ENCODE measurements at places on chromosomes 11 and 22. TPM values are rescaled to one million over a fixed set of nuclear protein-coding genes. Genes with fewer than 3 reads are reported as not detected.

The LRRC56 gene
- total RNA-seq = 3.4 TPM

The SNU13 gene
- total RNA-seq = 204 TPM

The CRYAB gene
- not detected for total RNA-seq

The NXPE4 gene
- not detected for total RNA-seq

The MPZL2 gene
- total RNA-seq = 0.55 TPM

The CXCR5 gene
- 0.11 TPM for total RNA-seq

The ANO9 gene
- 12.3 TPM for total RNA-seq

The MRGPRX4 gene
- not detected for total RNA-seq

The C1QTNF5 gene
- total RNA-seq = 0.33 TPM

DNA sequence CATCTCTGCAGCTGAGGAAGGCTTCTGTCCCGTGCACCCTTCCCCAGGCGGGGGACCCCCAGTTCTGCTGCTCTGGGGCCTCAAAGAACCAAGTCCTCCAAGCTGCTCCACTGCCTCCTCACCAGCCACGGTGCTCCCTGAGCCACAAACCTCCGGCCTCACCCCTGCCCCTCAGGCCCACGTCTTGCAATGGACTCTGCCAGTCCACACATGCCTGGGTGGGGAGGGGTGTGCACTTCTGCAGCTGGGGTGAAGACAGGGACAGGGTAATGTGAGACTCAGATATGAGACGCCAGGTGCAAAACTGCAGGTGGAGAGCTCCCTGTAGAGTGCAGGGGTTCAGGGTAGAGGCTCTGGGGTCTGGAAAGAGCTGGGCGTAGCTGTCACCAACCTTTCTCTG is 3.2 kb upstream of the PTDSS2 start:
- no peaks in the 10 kb centered on the region for H3K36me3 ChIP-seq
- no peaks in the 10 kb centered on the region for H3K4me1 ChIP-seq
- no peaks in the 10 kb centered on the region for H3K27me3 ChIP-seq

GRCh38 chr11:3201112-3201581 is 17.5 kb downstream of the MRGPRG start:
- no peaks in the 10 kb centered on the region for H3K4me1 ChIP-seq
- H3K4me3 ChIP-seq = no peak overlapping the region
- DNase-seq = no peak

DNA sequence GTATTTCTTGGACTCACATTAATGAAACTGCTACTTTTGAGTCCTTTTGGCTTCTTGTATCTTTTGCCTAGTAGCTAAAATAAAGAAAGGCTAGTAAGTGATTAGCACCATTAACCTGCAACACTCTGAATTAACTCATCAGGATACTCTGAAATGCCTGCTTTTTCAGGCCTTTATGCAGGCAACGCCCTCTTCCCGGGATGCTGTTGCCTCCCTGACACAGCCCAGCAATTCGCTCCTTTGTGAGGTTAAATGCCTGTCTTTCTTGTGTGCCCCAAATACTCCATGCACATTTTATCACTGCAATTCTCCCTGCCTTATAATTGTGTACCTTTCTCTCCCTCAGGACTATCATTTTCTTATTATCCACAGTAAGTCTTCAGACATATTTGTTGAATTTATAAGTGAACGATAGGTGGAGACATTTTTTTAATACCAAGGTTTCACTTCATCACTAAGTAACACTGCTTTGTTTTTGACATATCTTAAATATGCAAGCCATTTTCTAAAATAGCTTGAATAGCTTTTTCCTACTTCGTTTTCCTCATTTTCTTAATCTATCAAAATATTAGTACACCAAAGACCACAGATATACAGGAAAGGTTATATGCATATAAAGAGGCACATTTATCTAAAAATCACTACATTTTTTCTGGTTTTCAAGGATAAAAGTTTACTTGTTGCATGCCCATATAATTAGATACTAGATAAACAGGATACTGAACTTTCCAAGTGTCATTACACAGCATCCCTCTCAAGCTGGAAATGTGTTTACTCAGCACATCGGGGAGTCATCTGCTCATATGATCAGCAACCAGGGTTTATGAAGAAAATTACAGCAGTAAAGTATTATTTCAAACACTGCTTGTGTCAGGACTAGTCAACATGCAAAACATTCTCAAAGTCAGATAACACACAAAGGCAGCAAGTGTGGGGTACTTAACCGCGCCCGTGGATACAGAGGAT is 48.5 kb upstream of the DDI1 start:
- DNase-seq = peak; percentile 31
- no peaks in the 10 kb centered on the region for H3K4me1 ChIP-seq
- H3K4me3 ChIP-seq = no peak overlapping the region
- no peaks in the 10 kb centered on the region for H3K27me3 ChIP-seq
- 0 out of 2 replicates have a peak, but pooled peaks cover 10% of the 10 kb centered on the region for H3K36me3 ChIP-seq

DNA sequence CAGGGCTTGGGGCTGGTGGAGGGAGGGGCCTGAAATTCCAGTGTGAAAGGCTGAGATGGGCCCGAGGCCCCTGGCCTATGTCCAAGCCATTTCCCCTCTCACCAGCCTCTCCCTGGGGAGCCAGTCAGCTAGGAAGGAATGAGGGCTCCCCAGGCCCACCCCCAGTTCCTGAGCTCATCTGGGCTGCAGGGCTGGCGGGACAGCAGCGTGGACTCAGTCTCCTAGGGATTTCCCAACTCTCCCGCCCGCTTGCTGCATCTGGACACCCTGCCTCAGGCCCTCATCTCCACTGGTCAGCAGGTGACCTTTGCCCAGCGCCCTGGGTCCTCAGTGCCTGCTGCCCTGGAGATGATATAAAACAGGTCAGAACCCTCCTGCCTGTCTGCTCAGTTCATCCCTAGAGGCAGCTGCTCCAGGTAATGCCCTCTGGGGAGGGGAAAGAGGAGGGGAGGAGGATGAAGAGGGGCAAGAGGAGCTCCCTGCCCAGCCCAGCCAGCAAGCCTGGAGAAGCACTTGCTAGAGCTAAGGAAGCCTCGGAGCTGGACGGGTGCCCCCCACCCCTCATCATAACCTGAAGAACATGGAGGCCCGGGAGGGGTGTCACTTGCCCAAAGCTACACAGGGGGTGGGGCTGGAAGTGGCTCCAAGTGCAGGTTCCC is at the start of gene APOC3:
Gene APOC3 (plus strand): TSS at position 383 of the 659 bp plus-strand sequence. CDS start 676 bp downstream, outside the sequence.
- DNase-seq = no peak
- H3K27me3 ChIP-seq = no peaks in the 10 kb centered on the region
- H3K36me3 ChIP-seq = no peaks in the 10 kb centered on the region
- H3K27ac ChIP-seq = no peak within 1 kb of the TSS

DNA sequence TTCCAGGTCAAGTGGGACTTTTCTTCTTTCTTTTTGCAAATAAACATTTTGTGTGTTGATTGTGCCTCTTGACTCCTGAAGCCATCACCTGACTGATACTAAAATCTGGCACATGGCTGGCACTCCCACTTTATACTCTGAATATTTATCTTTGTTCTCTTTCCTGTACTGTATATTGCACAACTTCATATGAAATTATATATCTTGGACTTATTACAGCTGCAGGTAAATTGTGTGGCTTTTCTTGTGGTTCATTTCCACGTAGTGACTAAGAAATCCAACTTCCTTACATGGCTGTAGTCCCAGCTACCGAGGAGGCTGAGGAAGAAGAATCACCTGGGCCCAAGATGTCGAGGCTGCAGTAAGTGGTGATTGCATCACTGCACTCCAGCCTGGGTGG is 23.7 kb upstream of the OR5B12 start:
- H3K36me3 ChIP-seq = no peaks in the 10 kb centered on the region
- no peak overlapping the region for H3K27ac ChIP-seq
- no peak overlapping the region for H3K4me3 ChIP-seq
- no peaks in the 10 kb centered on the region for H3K4me1 ChIP-seq
- H3K27me3 ChIP-seq = no peaks in the 10 kb centered on the region

- no peaks in the 10 kb centered on the region for H3K27me3 ChIP-seq
- H3K4me1 ChIP-seq = no peaks in the 10 kb centered on the region
- no peak overlapping the region for H3K27ac ChIP-seq
- no peak for DNase-seq
- no peak overlapping the region for H3K4me3 ChIP-seq
Observed at GRCh38 chr11:110857892-110858546, 145.8 kb upstream of the ARHGAP20 start.

DNA sequence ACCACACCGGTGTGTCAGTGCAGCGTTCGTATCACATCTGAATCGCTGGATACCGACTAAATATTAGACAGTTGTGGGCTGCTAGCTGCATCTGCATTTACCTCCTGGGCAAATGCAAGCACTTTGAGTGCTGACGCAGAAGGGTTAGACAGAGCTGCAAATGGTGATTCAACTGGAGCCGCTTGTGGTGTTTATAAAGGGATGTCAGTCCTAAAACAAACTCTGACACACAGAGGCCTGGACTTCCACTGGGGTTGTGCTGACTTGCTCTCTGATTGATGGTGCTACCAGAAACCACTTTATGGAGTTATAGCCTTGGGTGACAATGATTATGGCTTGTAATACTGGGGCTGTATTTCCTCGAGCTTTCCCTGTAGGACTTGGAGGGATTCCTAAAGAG is 374.4 kb downstream of the NTM start:
- no peaks in the 10 kb centered on the region for H3K36me3 ChIP-seq
- H3K27ac ChIP-seq = no peak overlapping the region
- H3K27me3 ChIP-seq = no peaks in the 10 kb centered on the region

DNA sequence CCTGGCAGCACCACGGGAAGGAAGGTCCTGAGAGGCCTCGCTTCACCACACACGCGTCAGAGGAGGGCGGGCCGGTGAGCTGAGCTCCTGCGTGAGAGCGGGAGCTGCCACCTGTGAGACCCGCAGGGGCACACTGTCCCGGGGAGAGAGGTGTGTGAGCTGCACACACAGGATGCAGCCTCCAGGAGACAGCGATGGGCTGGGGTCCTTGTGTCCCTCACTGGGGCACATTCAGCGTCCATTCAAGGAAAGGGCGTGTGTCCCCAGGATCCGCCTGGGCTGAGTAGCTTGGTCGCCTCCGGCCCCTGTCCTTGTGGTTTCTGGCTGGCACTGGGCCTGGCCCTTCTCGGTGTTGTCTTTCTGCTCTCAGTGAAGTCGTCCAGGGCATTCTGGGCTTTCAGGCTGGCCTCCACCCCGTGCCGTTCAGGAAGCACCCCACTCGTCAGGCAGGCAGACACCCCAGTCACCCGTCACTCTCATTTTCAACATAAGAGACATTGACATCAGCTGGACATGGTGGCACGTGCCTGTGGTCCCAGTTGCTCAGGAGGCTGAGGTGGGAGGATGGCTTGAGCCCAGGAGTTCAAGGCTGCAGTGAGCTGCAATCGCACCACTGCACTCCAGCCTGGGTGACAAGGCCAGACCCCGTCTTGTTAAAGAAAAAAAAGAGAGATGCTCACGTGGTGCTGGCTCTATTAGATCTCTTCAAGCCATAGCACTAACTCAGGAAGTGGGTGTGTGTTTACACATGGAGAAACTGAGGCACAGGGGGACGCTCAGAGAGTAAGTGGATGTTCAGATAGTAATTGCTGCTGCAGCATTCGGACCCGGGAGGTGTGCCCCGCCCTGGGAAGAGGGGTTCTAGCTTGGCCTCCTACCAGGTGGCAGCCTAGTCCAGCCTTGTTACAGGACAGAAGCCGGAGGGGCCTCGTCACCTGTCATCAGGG is 1081.6 kb downstream of the BRD1 start:
- H3K27me3 ChIP-seq = no peaks in the 10 kb centered on the region
- H3K27ac ChIP-seq = no peak overlapping the region
- H3K36me3 ChIP-seq = no peaks in the 10 kb centered on the region
- peak; percentile 27 for DNase-seq

GRCh38 chr11:62593434-62594044 is 2.2 kb upstream of the TUT1 start:
- no peaks in the 10 kb centered on the region for H3K4me1 ChIP-seq
- peaks cover 40% of the 10 kb centered on the region for H3K36me3 ChIP-seq
- no peak overlapping the region for H3K27ac ChIP-seq
- DNase-seq = peak; percentile 85

DNA sequence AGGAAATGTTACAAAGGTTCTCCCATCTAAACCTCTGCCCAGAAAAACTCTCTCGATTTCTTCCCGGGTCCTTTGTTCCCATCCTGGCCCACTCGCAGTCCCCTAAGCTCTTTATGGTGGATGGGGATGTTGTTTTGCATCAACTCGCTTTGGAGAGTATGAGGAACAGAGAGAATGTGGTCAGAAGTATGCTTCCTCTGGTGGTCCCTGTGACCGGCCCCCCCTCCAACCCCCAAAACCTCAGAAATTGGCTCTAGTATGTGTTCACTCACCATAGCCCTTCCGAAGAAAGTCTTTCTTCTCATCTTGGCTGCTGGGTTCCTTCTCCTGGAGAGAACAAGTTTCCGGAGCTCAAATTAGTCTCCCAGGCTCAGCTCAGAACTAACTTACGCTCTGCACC is 54.4 kb downstream of the GRAMD1B start:
- H3K27me3 ChIP-seq = no peaks in the 10 kb centered on the region
- H3K4me3 ChIP-seq = no peak overlapping the region
- H3K36me3 ChIP-seq = no peaks in the 10 kb centered on the region
- H3K27ac ChIP-seq = no peak overlapping the region

GRCh38 chr11:127461241-127462064 is 460.9 kb upstream of the KIRREL3 start:
- no peak for DNase-seq
- H3K36me3 ChIP-seq = no peaks in the 10 kb centered on the region
- H3K4me1 ChIP-seq = no peaks in the 10 kb centered on the region
- no peak overlapping the region for H3K27ac ChIP-seq
- H3K4me3 ChIP-seq = no peak overlapping the region

DNA sequence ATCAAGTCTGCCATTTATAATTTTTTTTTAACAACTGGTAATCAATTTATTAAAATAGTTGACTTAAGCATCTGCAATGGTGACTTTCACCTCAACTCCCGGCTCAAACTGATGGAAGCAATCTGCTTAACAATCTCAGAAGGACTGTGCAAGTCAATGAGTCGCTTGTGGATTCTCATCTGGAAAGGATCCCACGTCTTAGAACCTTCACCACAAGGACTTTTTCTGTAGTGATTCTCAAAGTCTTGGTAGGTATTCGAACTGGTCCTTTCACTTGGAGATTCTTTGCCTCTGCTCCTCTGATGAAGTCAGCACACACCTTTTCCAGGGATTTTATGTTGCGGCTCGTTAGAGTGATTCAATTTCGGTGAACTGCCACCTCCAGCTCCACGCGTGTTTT is 7.3 kb downstream of the RSF1 start:
- peaks cover 19% of the 10 kb centered on the region for H3K36me3 ChIP-seq
- no peaks in the 10 kb centered on the region for H3K27me3 ChIP-seq
- no peak overlapping the region for H3K27ac ChIP-seq
- H3K4me3 ChIP-seq = no peak overlapping the region
- DNase-seq = no peak

- no peaks in the 10 kb centered on the region for H3K4me1 ChIP-seq
- H3K27me3 ChIP-seq = no peaks in the 10 kb centered on the region
- peak; percentile 24 for DNase-seq
- H3K27ac ChIP-seq = no peak overlapping the region
- H3K36me3 ChIP-seq = no peaks in the 10 kb centered on the region
Observed at GRCh38 chr11:42778193-42778592, 533.6 kb upstream of the API5 start.

GRCh38 chr11:35907648-35908431 is 36.0 kb upstream of the LDLRAD3 start:
- no peak overlapping the region for H3K4me3 ChIP-seq
- H3K36me3 ChIP-seq = peaks cover 13% of the 10 kb centered on the region
- DNase-seq = no peak

- no peak for DNase-seq
- no peaks in the 10 kb centered on the region for H3K4me1 ChIP-seq
- peaks cover 9% of the 10 kb centered on the region for H3K36me3 ChIP-seq
- no peak overlapping the region for H3K4me3 ChIP-seq
- no peaks in the 10 kb centered on the region for H3K27me3 ChIP-seq
Observed at GRCh38 chr11:116842909-116843308, 5.5 kb upstream of the APOA1 start.

- H3K27me3 ChIP-seq = no peaks in the 10 kb centered on the region
- no peak for DNase-seq
- no peak overlapping the region for H3K27ac ChIP-seq
- H3K36me3 ChIP-seq = no peaks in the 10 kb centered on the region
- no peaks in the 10 kb centered on the region for H3K4me1 ChIP-seq
Observed at GRCh38 chr22:37287550-37287951, 5.2 kb downstream of the CYTH4 start.
